ENCODE measurements at places on chromosomes 3 and 15.

GRCh38 chr3:116030131-116030850 lies 407.0 kb downstream of the GAP43 start:
- DNase-seq, result no peak

- DNase-seq, result no peak
Measured at GRCh38 chr3:53511246-53511645, 16.8 kb downstream of the CACNA1D start.

GRCh38 chr3:24100696-24101402 lies 155.8 kb downstream of the NR1D2 start:
- DNase-seq, result no peak

DNA sequence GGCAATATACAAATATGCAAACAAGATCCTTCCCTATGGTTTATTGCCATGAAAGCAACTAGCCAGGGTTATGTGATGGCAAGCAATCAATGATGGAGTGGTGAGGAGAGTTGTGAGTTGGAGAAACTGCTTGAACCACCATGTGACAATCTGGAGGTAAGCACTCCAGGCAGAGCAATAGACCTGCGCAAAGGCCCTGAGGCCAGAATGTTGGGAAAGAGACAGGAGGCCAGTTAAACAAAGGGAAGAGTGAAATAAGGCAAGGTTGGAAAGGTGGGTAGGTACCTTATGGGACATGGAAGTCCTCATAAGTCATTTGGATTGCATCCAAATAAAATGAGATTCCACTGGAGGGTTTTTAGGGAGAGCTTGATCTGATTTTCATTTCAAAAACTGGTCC lies 80.0 kb upstream of the WNT5A start:
- DNase-seq, result no peak

DNA sequence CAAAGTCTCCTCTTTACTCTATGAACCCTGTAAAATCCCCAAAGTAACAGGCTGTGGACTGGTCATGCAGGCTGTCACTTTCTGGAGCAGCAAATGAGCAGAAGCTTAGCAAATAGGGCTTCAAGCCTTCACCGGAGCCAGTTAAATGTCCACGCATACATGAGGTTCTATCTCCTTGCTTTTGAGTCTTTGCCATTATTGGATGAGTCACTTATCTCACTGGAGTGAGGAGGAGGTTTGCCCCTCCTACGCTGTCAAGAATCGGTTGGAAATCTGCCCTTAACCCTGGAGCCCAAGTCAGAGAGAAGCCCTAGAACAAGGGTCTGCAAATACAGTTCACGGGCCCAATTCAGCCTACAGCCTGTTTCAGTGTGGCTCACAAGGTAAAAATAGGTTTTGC lies 126.1 kb upstream of the CTNNB1 start:
- no peak for DNase-seq

DNA sequence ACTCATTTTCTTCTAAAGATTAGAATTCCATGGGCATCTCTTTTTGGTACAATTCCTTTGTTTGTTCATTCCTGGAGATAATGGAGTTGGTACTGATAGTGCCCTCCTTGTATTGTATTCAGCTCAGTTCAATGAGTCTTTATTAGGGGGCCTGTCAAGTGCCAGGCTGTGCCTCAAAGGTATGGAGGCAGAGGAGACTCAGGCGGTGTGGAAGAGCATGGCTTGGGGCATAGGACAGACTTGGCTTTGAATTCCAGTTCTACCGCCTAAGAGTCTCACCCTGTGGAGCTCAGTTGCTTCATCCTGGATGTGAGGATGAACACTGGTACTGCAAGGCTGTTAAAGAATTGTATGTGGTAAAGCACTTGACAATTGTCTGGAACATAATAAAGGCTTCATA lies 196.6 kb upstream of the IL12A start:
- no peak for DNase-seq

- no peak for DNase-seq
Measured at GRCh38 chr3:129694228-129694627, 87.8 kb upstream of the PLXND1 start.

- no peak for DNase-seq
Measured at GRCh38 chr3:170848292-170848917, 21.6 kb downstream of the RPL22L1 start.

GRCh38 chr15:56523521-56523920 lies 58.6 kb upstream of the MNS1 start:
- DNase-seq, result no peak

DNA sequence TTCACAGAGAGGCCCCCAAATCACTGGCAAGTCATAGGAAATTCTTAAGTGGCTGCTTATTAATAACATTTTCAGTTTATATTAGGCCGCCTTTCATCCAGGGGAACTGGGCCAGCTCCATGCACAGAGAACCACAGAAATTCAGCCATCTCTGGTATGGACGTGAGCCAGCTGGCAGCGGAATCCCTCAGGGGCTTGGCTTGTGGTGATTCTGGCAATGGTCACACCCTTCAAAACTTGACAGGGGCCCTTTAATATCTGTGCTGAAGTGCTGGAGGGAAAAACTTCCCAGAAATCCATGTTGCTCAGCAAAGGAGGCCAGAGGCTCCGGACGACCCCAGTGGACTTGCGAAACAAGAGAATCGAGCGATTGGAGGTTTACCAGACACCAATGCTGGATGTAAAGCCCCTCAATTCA lies 11.3 kb downstream of the PRICKLE2 start:
- DNase-seq, result no peak

DNA sequence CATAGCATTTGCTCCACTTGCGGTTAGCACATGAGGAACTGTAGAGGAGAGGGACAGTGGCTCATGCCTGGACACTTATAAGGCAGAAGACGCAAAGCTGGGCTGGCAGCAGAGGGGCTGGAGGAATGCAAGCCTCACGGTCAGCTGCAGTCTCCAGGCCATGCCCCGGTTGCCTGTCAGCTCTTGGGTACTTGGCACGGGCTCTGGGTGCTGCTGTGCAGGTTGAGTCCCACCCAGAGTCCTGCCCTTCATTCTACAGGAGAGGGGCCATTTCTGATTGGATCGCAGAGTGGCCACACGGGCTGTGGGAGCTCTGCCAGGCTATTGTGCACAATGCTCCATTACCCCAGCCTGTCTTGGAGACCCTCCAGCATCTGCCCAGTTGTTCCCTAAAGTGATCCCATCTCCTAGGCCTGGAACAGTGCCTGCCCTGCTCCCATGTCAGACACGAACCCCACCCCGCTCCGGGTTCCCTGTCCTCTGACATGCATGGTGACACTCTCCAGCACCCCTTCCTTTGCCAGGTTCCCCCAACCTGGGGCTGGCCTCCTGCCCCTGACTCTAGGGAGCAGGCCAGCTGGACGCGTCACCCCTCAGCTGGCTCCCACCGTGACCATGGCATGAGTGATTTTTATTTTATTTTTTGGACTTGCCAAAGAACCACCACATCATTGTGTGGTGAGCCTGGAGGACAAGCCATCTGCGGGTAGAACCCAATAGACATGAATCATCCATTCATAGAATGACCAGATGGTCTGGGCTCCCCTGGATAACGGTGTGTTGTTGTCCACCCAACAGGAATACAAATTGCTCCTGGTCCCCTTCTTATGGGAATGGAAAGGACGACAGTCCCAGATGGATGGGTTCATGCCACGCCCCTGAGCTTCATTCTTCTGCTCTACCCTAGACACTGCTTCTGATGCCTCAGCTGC lies 51.0 kb upstream of the KLF13 start:
- DNase-seq, result no peak

- no peak for DNase-seq
Measured at GRCh38 chr3:32411442-32411841, 19.8 kb downstream of the CMTM7 start.

DNA sequence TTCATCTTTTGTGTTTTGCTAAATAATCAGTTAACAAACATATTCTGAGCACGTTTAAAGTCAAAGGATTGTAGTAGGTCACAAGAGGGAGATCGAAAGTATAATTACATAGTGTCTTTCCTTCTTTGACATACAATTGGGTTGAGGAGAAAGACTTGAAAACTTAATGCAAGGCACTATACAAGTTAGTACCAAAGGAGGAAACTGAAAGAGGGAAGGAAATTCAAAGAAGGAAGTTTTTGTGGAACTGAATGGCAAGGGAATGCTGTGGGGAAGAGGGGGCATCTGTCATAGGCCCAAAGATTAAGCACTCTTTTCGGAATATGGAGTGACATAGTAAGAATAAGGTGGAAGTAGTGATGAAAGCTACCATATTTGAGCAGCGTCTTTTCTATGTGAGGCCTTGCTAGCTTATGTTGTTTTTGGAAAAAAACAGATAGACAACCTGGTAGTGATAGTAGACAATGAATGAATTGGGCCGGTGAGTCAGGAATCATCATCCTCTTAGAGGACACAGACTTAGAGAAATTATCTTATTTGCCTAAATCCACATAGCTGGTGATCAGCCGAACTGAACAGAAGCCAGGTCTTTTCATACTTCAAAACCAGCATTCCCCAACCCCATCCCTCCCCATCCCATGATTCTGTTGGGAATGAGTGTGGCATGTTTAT lies 10.2 kb downstream of the MBNL1 start:
- no peak for DNase-seq

- DNase-seq, result no peak
Measured at GRCh38 chr3:194602669-194603171, 30.5 kb downstream of the TMEM44 start.

GRCh38 chr15:82139823-82140268 lies 94.0 kb upstream of the MEX3B start:
- DNase-seq, result no peak

DNA sequence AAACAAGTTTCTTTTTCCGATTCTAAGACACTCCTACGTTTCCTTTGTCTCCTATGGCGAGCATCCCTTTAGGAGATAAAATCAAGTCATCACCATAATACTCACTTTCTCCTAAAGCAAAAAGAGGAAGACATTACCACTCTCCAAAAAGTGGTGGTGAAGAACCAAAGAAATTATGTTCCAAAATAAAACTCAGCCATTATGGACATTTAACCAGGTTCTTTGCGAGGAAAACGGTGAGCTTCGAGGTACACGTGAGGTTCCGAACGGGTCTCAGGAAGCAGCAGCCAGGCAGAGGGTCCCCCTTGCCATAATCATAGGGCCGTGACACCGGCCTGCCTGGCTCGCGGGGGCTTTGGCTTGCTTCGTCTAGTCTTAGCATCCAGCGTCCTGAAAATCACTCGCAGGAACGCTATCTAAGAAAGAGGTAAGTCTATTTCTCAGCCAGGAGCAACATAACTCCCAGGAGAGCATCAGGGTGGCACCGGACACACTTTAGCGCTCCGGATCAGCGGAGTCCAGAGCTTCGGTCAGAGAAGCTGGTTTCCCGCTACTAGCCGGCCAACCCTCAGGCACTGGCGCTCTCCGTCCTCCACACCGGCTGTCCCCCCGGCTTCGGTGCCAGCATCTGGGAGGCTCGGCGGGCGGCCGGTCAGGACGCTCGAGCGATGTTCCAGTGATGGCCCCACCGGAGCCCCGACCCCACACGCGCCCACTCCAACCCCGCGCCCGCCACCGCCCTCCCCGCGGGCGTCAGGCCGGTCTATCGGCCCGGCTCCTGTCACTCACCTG lies 581 bp downstream of the IP6K1 start:
- DNase-seq, result peak; percentile 37

- DNase-seq, result no peak
Measured at GRCh38 chr3:18890449-18890848, 257.9 kb upstream of the KCNH8 start.

DNA sequence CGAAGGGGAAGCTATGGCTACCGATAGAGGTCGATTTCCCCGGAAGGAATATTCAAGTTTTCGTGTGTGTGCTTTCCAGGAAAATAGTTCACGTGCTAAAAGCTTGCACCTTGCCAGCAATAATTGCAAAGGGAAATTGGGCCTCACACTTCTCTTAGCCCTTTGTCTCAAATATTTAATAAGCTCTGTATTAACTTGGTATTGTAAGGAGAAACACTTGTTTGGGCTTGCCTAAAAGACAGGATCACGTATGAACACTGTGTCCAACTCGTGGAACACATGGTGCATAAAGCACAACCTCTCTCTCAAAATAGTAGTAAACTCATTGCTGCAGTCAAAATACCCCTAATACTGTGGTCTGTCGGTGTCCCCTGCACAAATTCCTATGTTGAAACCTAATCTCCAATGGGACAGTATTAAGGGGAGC lies 352 bp upstream of the TMF1 start:
- no peak for DNase-seq

GRCh38 chr3:67648701-67649100 lies 5.7 kb downstream of the SUCLG2 start:
- no peak for DNase-seq

DNA sequence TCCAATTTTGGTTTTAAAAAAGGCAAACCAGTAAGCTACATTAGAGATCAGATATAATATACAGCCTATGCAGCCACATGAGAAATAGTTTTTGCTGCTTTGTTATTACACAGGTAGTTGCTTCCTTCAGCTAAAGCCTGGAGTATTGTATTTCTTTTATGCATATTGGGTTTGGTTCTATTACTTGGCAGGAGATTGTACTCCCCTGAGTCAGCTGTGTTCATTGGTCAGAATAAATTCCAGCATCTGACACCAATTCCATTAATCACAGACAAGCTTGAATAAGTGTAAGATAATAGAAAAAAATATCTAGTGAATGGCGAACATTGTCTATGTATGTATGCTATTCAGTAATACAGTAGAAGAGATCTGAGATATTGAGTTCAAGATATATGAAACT lies 26.1 kb upstream of the ZCWPW2 start:
- no peak for DNase-seq

- no peak for DNase-seq
Measured at GRCh38 chr3:113654310-113654709, 42.1 kb downstream of the USF3 start.

- DNase-seq, result no peak
Measured at GRCh38 chr3:151880416-151880690, 6.9 kb downstream of the SUCNR1 start.

- no peak for DNase-seq
Measured at GRCh38 chr3:33438284-33438668, 1.9 kb downstream of the UBP1 start.

- no peak for DNase-seq
Measured at GRCh38 chr3:158830391-158830790, 28.5 kb downstream of the MFSD1 start.

GRCh38 chr3:59698091-59698490 lies 648.3 kb upstream of the CFAP20DC start:
- no peak for DNase-seq

DNA sequence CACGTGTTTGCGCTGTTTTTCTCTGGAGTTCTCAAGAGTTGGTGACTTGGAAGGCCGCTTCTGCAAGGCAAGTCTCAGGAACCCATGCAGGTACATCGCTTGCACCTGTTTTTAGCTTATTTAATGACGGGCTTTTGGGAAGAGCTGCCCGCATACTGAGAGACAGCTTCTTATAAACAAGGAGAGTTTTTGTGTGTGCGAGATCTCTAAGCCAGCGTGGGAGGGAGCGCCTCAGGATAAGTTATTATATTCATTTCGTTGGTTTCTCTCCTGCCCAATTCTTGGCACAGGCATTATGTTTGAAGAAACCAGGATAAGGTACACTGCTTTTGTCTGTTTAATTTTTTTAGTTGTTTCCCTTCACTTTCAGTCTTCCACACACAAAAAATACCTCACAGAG lies 11.4 kb upstream of the SACM1L start:
- no peak for DNase-seq

DNA sequence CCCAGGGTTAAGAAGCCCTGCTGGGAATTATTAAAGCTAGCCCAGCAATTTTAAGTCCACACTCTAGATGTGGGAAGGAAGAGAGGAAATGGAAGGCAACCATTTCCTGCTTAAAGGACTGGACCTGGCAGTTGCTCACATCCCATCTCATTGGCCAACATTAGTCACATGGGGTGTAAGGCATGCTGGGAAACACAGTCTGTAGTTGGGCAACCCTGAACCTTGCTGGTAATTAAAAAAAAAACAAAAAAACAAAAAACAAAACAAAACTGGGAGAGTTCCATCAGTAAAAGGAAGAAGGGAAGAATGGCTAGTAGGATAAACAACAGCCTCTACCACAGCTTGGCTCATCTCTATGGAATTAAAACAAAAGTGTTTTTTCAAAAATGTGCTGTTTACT lies 136.0 kb downstream of the VGLL4 start:
- DNase-seq, result no peak

GRCh38 chr3:107208100-107208499 lies 169.1 kb upstream of the CCDC54 start:
- DNase-seq, result no peak

Measured in effector CD8-positive, alpha-beta T cell (primary cell).